Bladder microvascular endothelial cell (primary cell): ENCODE measurements at places on chromosomes 12 and 14. TPM values are rescaled to one million over a fixed set of nuclear protein-coding genes. Genes with fewer than 3 reads are reported as not detected.

The GPX2 gene
- not detected in 2 replicates for total RNA-seq

The VWF gene
- total RNA-seq = 1,726 and 3,902 TPM in 2 replicates

The MAP4K5 gene
- total RNA-seq = 29.6 and 50.7 TPM in 2 replicates

The SPX gene
- 0.06 and 0.16 TPM in 2 replicates for total RNA-seq

The RAD9B gene
- 0.16 and 0.25 TPM in 2 replicates for total RNA-seq

The AQP2 gene
- not detected in 2 replicates for total RNA-seq
